ENCODE measurements at places on chromosomes 5 and 9. TPM values are rescaled to one million over a fixed set of nuclear protein-coding genes. Genes with fewer than 3 reads are reported as not detected.

The KCNV2 gene
- not detected for total RNA-seq

The RANBP3L gene
- not detected for total RNA-seq

DNA sequence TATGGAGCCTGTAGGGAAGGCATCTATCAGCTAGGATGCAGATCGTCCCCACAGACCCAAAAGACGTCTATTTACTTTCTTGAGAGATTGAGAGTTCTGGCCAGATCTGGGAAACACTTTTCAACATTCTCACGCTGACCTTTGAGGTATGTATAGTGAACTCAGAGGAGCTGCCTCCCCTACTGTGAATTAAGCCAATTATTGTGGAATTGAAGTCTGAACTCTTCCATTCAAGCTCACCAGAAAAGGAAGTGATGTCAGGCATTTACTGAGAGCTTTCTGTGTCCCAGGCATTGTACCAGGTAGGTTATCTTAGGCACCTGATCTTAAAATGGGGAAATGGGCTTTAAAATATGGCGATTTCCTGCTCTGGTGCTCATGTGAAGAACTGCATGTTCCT lies 136.5 kb downstream of the SV2C start:
- DNase-seq, result no peak

DNA sequence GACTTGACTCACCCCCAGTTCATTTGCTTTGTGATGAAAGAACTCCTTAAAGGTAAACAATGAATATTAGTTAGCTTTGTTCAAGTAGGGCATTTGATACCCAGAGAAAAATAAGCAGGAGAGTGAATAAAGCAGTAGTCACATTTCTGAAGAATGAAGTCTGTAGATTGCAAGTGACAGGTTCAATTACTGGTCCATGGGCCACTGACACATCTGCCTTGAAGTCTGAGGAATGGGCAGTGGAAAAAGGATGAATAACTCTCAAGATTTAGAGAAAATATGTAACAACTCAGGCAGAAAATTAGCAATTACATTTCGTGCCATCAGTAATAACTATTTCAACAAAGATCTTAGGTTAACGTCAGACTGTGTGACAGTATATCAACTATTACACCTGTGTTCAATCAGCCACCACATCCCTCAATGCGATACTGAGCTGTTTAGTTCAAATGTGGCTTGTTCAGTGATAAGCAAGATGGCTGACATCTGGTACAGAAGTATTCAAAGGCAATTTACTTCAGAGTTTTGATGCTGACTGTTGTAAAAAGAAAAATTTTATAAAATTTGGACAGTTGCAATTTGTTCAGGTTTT lies 1890.7 kb upstream of the NUDT12 start:
- DNase-seq, result no peak

GRCh38 chr9:131748411-131748955 lies 8.6 kb upstream of the RAPGEF1 start:
- no peak for DNase-seq

DNA sequence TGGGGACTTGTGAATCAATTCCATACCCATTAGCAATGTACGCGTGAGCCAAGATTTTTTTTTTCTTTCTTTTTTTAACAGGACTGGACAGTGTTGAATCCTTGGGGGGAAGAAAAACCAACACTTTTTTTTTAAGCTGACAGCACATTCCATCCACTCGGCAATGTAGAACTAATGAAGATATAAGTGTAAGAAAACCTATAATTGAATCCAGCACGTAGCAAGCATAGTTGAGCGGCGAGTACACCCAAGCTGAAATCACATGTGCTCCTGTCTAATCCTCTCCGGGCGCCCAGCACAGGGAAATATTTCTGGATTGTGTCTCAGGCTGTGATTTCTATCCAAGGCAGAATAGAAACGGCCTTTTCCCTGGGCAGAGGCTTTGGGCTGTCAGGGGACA lies 118.2 kb downstream of the BOD1 start:
- DNase-seq, result no peak

DNA sequence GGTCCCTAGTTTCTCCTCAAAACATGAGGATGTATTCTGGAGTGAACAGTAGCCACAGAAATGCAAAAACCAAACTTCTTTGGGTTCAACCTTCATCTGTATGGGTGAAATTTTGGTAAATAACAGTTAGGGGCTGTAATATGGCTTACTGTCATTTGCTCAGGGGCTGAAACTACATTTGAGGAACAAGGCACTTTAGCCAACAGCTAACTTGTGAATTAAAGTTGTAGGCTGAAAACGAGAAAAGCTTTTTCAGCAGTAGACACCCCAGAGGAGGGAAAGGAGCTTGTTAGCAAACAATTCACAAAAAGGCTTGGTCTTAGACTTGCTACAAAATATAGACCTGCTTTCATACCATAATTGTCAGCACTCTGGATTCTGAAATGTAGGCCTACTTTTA lies 6.6 kb downstream of the TMEM171 start:
- DNase-seq, result no peak

DNA sequence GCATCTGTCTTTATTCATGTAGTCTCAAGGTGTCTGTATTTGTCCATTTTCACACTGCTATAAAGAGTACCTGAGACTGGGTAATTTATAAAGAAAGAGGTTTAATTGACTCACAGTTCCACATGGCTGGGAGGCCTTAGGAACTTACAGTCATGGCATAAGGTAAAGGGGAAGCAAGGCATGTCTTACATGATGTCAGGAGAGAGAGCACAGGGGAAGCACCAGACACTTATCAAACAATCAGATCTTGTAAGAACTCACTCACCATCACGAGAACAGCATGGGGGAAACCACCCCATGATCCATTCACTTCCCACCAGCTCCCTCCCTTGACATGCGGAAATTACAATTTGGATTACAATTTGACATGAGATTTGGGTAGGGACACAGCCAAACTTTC lies 44.2 kb downstream of the NLN start:
- DNase-seq, result no peak

Data from endothelial cell of umbilical vein (primary cell).